ENCODE measurements at places on chromosomes 12 and 14.

DNA sequence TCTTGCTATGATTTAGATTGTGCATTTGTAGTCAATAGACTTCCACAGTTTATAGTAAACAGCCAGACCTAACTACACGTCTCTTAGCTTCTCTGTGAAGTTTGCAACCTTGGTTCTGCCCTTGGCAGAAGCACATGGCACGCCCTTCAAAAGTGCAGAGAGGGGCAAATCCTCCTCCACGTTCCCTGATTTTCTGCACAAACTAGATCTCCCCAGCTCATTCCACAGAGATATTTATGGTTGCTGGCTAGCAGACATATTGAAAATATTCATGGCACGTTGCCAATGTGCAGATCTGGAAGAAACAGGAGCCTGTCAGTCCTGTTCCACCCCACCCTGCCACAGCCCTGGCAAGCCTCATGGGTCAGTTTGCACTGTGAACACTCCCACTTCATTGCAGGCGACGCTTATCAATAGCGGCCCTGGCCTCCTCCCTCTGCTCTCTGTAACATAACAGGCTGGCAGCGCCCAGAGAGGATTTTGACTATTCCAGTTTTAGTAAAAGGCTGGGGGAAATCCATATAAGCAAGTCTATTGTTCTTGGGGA is 6.5 kb upstream of the LGALS3 start:
- no peak for DNase-seq

GRCh38 chr14:83478741-83479140 is 1945.1 kb upstream of the SEL1L start:
- no peak for DNase-seq

DNA sequence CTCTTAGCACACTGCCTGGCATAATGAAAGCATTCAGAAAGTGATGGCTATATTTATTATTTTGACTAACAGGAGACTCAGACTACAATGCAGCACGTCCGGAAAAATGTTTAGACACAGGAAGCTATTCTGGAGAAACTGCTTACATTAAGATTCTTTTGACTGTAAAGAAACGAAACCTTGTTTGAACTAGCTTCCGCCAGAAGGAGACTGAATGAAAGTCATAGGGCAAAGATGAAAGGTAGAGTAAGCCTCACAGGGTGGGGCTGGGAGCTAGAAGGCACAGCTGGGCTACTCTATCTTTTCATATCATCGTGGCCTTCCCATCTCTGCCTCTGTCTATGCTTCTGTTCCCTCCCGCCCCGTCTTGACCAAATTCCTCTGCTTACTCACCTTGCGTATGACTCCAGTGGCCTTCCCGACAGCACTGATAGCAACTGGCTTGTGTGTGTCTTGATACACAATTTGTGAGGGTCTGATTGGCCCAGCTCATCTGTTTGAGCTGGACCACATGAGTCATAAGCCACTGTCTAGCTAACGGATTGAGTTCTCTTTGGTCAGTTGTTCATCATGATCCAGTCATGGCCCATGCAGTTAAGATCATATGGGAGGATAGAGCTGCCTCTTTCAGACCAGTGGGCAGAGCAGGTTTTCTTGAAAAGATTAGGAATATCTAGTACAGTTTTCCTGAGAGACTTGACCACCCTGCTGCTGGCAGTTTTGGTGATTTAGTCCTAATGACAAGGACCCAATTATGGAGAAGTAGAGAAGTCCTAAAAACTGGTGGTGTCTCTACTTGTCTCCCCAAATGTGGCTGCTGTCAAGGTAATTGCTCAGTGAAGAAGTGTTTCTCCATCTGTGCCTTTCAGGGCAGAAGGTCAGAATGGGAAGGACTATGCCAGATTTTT is 151.5 kb upstream of the SLC38A2 start:
- no peak for DNase-seq

DNA sequence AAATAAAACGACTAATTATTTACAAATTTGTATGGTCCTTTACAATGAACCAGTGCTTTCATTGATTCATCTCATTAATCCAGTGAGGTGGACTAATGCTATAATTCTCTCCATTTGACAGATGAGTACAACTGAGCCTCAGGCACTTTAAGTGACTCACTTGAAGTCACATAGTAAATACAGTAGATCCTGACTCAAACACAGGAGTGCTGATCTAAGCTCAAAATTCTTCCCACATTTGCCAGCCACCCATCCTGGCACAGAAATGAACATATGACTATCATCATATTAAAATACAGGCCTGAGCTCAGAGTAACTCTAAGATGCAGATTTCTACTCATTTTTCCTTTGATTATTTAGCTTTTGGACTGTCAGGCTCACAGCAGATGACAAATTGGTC is 30.6 kb downstream of the SLC16A7 start:
- no peak for DNase-seq

- DNase-seq: no peak
These were observed 4.3 kb downstream of the AMN1 start for GRCh38 chr12:31724557-31724956.

DNA sequence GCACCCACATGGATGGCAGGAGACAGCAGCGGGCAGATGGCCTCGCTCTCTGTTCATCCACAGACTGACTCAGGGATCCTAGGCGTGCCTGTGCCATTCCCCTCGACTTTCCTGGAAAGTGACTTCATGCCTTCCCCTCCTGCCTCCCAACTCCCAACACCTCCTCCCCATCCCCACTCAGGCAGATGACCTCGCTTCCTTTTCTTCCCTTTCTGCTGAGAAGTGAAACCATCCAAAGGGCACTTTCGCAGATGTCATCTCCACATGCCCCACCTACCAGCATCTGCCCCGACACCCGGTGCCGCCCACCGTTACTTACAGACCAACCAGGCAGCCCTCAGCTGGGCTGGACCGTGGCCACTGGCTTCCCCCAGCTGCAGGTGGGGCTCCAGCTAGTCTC is 29.6 kb downstream of the BEGAIN start:
- DNase-seq: peak; percentile 61

GRCh38 chr12:10967409-10967808 is 19.3 kb downstream of the TAS2R50 start:
- DNase-seq: no peak

GRCh38 chr12:96814200-96814599 is 92.9 kb upstream of the NEDD1 start:
- DNase-seq: no peak
